NCI-H187 treated with DMSO at 0.1 percent for 48 hours (cell line): ENCODE measurements at places on chromosomes 2 and 18.

- DNase-seq, result no peak
Measured at GRCh38 chr2:73896362-73897239, 3.8 kb downstream of the ACTG2 start.

- no peak for DNase-seq
Measured at GRCh38 chr2:7703048-7703447, 785.8 kb downstream of the RNF144A start.

DNA sequence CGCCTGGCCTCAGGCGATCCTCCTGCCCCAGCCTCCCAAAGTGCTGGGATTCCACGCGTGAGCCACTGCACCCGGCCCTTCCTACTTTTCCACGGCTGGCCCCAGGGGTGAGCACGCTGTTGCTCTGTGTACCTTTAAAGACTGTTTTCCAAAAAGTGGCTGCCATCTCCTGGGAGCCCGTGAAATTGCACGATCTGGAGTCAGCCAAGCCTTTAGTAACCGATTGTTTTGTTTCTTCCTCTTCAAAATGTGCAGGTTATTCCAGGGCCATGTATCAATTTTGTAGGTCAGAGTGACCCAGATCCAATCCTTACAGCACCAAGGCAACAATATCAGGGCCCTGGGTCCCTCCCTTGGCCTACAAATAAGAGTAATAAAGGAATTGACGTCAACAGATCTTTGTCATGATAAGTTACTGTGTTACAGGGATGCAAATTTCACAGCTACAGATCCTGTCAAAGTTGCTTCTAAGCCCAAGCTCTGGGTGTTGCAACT, 135.6 kb upstream of the ZNF236 start:
- no peak for DNase-seq

- DNase-seq, result no peak
Measured at GRCh38 chr2:171154348-171154747, 6.3 kb downstream of the TLK1 start.

- no peak for DNase-seq
Measured at GRCh38 chr2:112790305-112790704, 6.0 kb upstream of the IL1A start.

DNA sequence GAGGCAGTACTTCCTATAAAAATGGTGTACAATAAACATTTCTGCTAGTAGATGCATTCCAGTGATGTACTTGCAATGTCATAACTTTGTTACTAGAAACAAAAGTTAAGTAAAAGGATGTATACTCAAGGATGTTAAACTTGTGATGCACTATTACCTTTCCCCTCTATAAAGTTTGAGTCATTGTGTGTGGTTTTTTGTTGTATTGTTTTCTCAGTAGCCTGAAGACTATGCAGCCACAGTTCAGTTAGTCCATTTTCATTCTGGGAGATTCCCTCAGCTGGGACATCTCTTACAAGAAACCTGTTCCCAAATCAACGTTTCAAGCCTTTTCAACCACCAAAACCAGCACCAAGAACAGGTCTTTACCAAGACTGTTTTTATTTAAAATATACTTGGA, 5.6 kb downstream of the ATP5MC3 start:
- no peak for DNase-seq

DNA sequence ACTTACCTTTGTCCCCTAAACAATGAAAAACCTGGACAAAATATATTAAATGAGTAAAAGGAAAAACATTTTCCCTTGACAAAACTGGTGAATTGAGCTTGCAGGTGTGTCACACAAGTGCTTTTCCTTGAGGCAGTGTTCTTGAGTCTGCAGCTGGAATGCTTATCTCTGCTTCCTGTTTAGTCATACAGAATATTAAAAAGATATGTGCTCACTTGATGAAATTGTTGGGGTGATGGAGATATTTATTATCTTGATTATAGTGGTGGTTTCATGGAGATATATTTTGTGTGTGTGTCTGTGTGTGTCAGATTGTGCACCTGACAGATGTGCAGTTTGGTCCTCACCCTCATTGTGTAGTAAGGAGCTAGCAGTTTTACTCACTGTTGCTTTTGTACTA, 3.3 kb downstream of the TAF1B start:
- DNase-seq, result no peak
